ENCODE measurements at places on chromosomes 16 and 17.

DNA sequence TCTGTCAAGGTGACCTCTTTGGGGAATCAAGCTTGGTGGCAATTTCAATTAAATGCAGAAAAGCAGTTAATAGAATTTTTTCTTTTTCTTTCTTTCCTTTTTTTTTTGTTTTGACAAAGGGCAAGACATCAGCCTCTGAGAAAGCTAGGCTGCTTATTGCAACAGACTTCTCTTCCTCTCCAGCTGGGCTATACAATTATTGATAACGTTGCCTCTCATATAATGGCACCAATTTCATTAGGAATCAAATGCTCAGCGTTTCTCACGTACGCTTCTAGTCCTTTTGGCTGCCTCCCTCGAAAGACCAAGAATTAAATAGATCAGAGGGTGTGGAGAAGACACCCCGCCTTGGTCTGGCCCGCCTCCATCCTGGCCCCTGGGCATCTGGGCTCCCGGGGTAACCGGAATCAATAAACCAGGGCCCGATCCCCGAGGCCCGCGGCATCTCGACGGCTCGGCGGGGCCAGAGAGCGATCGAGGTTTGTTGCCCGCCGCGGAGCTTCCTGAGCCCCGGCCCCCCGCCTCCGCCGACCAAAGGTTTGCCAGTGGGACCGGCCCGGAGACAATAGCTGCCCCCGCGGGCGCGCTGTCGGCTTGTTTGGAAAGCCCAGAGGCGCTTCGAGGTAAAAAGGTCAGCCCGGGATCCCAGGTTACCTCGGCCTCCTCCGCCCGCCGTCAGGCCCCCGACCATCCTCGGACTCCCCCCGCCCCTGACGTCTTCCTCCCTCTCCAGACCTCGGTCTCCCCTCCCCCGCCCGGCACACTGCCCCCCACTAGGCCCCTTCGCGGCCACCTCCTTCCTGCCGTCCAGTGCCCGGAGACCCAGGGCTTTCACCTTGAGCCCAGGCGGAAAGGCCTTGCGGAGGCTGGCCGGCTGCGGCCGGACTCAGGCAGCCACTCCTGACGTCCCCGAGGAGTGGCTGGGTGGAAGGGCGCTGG, 3.9 kb downstream of the HOXB1 start:
- no peak for DNase-seq

GRCh38 chr17:16282522-16282921, 65.5 kb downstream of the PIGL start:
- DNase-seq = no peak

DNA sequence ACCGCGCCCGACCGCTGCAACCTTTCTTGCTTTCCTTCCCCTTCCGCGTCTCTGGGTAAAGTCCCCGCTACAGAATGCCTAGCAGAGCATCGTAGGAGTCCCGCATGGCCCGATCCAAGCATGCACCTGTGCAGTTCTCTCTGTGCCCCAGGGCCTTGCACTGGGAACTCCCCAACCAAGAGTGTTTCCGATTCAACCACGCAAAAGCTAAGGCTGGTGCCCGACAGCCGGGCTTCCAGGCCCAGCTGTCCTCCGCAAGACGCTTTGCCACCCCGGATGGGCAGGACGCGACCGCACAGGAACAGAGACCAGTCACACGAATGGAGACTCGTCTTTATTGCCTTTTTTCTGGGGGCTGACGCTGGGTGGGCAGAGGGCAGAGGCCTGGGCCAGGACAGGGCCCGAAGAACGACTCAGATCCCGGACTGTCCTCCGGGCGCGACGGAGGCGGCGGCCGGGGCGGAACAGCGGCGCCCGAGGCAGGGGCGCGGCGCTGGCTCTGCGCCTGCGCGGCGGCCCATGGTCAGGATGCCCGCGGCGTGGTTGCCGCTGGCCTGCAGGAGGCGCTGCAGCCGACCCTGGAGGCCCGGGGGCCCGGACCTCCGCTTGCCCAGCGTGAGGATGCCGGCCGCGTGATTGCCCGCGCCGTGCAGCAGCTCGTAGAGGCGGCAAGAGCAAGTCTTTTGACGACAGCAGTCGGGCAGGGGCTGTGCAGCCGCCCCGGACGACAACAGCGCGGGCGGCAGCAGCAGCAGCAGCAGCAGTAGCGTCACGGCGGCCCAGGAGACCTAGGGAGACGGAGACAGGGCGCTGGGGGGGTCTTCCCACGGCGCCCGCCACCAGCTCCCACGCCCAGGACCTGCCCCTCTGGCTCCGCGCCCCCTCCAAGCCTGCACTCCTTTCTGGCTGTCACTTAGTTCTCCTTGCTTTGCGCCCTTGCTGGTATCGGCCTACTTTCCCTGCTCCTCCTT, 1.2 kb downstream of the HCRT start:
- peak; percentile 12 for DNase-seq

DNA sequence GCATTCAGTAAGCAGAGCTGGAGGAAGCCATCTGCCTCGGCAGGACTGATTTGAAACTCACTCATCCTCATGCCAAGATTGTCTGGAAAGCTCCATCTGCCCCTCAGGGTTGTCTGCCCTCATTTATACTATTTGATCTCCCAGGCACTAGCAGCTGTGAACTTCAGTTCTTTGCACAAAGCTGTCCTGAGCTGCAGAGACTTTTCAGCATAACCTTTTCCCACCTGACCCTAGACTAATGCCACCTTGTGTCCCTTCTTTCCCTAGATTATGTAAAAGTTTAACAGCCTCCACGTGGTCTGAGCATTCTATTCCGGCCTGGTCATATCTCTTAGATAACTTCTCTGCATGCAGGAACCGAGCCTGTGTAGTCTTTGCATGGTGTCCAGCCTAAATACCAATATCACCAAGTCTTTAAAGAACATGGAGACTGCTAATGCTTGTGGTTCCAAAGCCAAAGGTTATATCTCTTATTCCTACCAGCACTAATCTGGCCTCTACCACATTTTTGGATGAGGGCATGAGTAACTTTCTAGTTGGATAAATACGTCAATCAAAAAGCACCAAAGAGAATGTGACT, 29.1 kb downstream of the STAT5A start:
- no peak for DNase-seq

DNA sequence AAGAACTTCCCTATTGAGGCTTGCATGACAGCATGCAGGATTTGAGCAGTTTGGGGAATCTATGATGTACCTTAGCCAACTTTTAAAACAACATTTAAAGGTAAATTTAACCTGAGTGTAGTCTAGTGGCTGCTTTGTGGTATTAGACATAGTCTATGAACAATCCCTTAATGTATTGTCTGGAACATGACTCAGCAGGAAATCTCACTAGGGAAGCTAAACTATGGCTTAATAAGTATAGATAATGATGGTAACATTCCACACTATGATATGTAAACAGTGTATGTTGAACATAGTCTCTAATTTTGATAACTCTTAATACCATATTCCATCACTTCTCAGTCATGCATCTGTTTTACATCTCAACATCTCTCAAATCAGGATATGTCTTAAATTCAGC, 52.1 kb upstream of the SLC12A3 start:
- DNase-seq = no peak

DNA sequence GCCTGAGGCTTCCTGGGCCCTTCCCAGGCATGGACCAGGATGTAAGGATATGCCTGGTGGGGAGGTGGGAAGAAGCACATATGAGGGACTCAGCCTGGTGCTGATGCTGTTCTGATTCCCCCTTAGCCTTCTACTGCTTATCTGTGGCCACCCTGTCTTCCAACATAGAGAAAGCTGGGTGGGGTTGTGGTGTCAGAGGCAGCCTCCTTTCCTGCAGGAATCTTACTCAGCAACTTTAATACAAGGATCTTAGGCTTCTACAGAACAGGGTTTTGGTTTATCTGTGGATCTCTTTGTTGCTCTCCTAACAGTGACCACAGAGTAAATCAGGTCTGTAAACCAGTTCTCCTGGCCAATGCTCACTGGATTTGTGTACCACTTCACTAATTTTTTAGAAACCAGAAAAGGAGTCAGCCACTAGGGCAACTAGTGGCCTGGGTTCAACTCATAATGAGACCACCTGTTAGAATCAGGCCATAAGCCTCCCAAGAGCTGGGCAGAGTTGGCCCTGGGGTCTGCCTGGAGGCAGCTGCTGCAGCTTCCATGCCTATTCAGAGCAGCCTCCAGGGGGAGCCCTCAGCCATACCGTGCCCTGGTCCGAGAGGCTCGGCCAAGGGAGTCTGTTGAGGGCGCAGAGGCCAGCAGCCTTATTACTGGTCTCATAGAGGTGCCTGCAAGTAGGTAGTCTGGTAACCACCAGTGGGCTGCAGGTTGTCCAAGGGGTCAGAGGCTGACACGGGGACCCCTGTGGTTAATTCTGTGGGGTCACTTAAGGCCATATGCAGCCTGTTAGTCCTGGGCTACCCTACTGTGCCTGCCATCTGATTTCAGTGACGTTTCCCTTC, 7.1 kb downstream of the HAS3 start:
- DNase-seq = no peak

DNA sequence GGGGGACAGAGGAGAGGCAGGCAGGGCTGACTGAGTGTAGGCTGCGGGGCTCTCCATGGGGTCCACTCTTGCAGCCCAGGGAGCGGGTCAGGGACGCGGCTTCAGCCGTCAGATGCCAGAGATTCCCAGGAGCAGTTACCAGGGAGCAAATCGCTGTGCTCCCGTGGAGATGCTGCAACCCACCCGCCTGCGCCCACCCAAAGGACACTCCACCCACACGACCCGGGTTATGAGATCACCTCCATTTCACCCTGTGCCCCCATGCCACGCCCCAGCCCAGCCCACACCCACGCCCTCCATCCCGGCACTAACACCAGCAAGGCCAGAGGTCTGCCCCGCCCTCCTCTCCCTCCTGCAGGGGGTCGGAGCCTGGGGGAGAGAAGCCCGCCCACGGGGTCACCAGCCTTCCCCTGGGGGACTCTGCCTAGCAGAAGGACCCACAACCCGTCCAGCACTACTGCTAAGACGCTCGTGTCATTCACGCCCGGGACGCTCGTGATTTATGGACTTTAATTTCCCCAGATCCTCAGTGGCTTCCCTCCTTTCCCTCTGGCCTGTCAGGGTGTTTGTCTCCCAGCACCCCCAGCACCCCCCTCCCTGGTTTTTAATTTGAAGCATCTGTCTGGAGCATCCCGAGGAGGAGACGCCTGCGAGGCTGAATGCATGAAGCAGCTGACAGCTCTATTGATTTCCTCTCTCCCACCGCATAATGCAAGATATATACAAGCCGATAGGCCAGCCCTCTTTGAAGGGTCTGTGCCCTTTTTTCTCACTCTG, 6.7 kb upstream of the RPL38 start:
- DNase-seq = no peak

GRCh38 chr17:977166-977565, 2.4 kb downstream of the NXN start:
- no peak for DNase-seq

DNA sequence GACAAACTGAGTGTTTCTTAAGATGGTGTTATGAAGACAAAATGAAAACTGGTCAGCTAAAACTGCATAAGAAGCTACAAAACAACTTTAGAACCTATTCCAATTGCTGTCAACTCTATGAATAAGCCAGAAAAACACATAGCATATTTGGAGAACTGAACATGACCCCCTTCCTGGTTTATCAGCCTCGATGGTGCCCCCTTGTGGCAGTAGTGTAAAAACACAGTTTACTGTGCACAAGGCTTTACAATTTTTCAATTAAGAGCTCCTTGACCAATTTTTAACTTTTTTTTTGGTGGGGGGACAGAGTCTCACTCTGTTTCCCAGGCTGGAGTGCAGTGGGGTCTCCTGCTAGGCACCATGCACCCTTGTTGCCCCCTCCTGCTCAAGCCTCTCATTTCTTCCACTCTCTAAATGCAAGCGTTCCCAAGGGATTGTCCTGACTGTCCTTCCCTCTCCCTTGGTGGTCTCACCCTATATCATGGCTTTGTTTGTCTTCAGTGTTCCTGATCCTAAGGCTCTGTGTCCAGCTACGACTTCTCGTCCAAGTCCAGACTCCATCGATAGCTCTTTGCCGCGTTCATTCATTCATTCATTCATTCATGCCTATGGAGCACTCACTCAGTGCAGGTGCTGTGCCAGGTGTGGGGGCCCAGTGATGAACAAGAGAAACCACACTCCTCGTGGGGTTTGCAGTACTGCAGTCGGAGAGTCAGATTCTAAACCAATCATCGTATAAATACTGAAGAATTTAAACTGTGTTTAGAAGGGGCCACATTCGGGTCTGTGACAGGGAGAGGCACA, 7.5 kb downstream of the EIF1 start:
- DNase-seq = peak; percentile 56

DNA sequence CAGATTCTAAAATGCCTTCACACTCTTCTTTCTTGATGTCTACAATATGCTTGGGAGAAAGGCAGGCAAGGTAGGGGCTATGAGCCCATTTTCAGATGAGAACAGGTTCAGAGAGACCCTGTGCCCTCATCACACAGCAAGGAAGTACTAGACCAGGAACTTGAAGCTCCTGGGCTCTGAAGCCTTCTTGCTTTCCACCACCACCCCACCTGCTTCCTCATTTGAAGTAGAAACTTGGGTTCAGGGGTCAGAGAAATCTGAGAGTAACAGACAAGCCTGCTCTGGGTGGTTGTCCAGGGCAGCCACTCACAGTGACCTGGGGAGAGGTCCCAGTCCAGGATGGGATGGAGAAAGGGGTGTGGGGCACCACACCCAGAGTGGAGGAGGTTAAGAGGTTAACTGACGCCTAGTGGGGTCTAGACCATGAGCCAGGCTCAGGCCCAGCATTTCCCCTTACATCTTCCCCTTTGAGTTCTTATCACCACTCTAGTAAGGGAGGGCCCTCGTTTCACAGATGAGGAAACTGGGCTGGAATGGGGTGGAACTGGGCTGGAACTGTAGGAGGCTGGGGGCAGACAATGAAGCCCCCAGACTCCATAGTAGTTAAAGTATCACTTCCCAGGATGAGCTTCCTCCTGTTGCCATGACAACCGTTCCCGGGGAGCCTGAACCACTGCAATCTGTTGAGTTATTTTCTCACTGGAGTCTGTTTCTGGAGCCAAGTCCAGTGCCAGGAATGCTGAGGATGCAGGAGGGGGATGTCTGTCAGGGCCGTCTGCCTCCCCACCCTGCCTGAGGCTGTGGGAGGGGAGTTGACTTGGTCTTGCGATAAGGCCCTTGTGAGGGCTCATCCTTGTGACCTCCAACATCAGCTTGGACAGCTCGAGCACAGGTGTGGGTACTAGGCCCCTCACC, 16.2 kb upstream of the PHF12 start:
- no peak for DNase-seq

GRCh38 chr16:17970816-17971331, 365.7 kb downstream of the NPIPA8 start:
- no peak for DNase-seq

GRCh38 chr16:84281074-84281473, 13.6 kb upstream of the WFDC1 start:
- no peak for DNase-seq

GRCh38 chr17:73516431-73516830, 127.8 kb downstream of the SDK2 start:
- no peak for DNase-seq

- DNase-seq = no peak
Measured at GRCh38 chr17:47735139-47735464, 2.1 kb downstream of the TBX21 start.

DNA sequence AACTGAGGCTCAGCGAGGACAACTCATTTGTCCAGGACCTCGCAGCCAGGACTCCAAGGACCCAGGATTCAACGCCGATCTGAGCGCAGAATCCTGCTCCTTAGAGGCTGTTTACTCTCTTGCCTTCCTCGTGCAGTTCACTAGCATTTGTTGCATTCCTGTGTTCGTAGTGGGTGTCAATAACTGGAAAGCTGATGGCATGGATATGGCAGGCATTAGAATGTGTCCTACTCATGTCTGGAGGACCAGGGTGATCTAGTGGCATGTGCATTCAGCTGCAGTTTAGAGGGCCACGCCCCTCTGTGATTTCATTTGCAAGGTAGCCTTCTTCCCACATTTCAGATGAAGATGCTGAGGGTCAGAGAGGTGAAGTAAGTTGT, 510 bp downstream of the CRISPLD2 start:
- no peak for DNase-seq

- peak; percentile 45 for DNase-seq
Measured at GRCh38 chr17:5429191-5429887, 9.4 kb downstream of the RPAIN start.

Data from NCI-H2029 treated with DMSO at 0.1 percent for 48 hours (cell line).